ENCODE measurements at places on chromosomes 6 and 20.
A peak's percentile ranks its signal among the peaks of the same experiment; 100 is the strongest.

DNA sequence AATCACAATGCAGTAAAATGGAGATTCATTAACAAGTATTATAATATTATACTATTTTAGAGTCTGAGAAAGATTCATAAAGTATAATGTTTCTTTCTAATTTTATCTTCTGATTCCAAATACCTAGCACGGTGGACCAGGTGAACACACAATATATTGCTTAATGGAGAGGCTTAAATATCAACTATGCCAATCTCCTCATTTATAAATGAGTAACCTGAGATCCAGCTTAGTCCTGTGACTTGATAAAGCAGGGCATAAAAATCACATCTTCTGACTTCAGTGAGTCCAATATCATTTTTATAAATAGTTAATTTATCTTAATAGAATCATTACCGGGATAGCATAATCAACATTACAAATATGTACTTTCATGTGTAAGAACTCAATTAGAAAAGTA, 144.4 kb upstream of the GJE1 start:
- no peak for DNase-seq

DNA sequence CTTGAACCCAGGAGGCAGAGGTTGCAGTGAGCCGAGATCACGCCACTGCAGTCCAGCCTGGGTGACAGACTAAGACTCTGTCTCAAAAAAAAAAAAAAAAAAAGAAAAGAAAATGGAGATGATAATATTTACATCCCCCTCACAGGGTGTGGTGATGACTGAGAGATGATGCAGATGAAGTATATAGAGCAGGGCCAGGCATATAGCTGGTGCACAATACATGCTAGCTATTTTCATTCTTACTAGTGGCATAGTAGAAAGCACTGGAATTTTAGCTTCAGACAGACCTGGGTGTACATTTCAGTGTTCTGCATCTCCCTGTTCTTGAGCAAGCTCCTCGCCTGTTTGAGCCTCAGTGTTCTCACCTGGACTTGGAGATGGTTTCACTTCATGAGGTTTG, 36.9 kb downstream of the CEBPB start:
- DNase-seq: no peak

- DNase-seq: no peak
Observed at GRCh38 chr6:97067045-97067444, 142.5 kb downstream of the KLHL32 start.

DNA sequence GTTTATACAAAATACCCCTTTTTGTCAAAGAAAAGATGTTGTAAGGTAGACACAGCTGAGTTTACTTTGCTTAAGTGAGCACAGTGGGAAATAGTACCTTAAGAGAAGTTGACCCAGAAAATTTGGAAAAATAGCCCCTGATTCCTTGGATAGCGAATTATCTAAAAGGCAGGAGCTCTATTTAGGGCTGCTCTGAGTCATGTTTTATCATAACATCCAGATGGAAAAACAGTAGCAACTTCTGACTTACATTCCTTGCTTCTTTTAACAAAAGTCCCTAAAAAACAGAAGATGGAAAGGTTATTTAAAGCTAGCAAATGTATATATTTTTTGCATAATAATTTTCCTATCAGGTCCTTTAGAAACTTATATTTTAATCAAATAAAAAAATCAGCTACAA, 59.0 kb downstream of the THEMIS start:
- no peak for DNase-seq

GRCh38 chr6:42255050-42255449, 37.4 kb upstream of the MRPS10 start:
- DNase-seq: peak; percentile 22

GRCh38 chr6:90329386-90330077, 32.9 kb upstream of the BACH2 start:
- DNase-seq: no peak

DNA sequence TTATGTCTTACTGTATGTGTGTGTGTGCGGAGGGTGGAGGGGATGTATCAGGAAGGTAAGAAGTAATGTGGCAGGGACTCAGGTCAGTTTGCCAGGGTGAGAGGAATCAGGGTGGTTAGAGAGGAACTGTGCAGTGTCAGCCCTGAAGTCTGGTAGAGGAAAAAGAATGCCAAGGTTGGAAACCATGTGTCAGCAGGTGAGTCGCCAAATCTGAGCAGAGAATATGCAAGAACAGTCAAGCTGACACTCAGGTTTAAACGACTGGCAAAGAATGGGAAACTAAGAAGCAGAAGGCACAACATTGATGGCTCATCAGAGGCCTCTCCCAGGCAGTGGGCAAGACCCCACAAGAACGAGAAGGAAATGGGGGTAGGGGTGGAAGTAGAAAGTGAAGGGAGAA, 107.5 kb upstream of the TBX18 start:
- DNase-seq: no peak

GRCh38 chr20:61662968-61663331, 402.7 kb downstream of the TAF4 start:
- no peak for DNase-seq

DNA sequence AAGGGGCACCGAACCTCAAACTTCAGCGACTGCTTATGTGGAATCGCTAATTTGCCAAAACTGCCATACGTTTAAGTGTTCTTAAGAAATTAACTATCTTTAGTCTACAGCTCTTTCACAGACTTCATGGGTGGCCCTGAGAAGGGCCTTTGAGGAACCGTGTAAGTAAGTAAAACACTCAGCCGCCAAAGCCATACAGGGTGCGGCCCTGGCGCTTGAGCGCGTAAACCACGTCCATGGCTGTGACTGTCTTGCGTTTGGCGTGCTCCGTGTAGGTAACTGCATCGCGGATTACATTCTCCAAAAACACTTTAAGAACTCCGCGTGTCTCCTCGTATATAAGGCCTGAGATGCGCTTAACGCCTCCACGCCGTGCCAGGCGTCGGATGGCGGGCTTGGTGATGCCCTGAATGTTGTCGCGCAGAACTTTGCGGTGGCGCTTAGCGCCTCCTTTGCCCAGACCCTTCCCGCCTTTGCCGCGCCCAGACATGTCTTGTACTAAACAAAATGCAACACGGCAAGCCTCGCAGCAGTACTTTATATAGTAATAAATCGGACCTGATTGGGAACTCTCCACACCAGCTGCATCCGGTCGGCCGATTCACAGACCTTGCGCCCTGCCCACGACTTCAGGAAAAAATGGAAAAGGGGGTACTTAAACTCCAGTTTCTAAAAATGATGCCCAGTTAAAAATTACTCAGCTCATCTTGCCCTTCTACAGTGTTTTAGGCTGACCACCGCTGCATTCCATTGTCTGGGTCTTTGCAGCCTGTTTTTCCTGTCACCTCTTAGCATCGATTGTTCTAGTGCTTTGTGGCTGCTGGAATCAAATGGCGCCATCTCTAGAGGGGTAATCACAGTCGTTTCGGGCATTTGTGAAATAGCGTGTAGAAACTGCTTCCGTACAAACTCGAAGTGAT, 38.9 kb downstream of the OR2B2 start:
- peak; percentile 79 for DNase-seq

- no peak for DNase-seq
Observed at GRCh38 chr6:105038259-105038658, 81.4 kb downstream of the LIN28B start.

DNA sequence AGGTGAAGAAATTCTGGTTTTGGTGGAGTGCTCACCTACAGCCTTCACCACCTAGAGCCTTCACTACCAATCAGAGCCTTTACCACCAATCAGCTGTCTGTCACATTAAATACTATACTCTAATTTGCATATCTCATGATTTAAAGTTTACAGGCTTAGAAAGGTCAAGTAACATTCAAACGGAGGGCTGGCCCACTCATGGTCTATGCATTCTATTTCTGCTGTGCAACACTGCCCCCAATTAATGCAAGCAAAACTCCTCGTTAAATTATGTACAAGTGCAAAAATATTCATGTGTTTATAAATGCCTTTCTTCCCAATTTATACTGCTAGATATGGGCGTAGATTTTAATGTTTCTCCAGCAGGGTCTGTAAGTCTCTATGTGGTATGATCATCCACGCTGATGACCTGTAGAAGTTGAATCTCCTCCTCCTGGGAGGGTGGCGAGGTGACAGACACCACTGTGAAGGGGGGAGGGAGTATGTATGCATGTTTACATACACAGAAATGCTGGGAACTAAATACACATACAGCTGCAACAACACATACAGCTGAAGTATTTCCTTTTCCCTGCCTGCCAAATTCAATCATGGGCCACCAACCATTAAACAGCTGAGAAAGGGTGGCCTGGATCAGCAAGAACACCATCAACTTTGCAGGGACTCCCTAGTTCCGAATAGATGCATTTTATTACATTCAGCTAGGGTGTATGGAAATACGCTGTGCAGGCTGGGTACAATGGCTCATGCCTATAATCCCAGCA, 13.1 kb downstream of the RRAGD start:
- DNase-seq: no peak

GRCh38 chr6:57163956-57164355, 8.2 kb upstream of the BAG2 start:
- DNase-seq: no peak

GRCh38 chr6:50187351-50187921, 137.7 kb upstream of the DEFB112 start:
- DNase-seq: no peak

GRCh38 chr20:1651268-1652058, 6.1 kb downstream of the SIRPG start:
- no peak for DNase-seq

- DNase-seq: no peak
Observed at GRCh38 chr20:22768266-22769178, 184.2 kb upstream of the FOXA2 start.

- DNase-seq: no peak
Observed at GRCh38 chr6:39911513-39912125, 22.6 kb downstream of the MOCS1 start.

GRCh38 chr20:62860391-62860923, 1.2 kb downstream of the TCFL5 start:
- no peak for DNase-seq

DNA sequence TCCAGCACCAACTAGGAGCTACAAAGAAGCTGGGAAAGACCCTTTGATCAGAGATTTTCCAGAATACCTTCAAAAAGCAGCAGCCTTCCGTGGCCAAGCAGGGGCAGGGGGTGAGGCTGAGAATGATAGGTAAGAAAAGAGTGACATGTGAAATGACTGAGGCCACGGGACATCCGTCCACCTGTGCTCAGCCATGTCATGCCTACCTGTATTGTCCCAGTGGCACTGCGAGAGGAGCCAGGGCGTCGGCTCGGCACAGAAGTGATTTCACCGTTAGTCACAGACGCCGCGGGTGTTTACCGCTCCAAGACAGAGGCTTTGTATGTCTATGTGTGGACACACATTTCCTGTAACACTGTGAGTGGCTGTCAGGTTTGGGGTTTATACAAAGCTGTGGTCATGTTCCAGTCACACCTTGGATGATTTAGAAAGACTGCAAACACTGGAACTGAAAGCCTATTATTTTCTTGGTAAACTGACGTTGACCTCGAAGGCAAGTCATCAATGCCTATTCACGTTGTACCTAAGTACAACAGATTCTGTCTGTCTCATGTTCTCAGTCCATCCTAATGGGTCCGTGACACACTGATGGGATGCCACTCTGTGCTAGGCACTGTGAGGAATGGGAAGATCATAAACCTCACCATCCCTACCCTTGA, 32.1 kb upstream of the JAG1 start:
- no peak for DNase-seq

GRCh38 chr20:50594231-50594590, 84.0 kb downstream of the PTPN1 start:
- DNase-seq: no peak

Data from activated CD4-positive, alpha-beta T cell treated with anti-CD3 and anti-CD28 coated beads, Interleukin-2, amount 50 U/mL, for 48 hours (primary cell).